Activated T-cell treated with anti-CD3 and anti-CD28 coated beads for 4 hours (primary cell): ENCODE measurements at places on chromosomes 1 and 21.

GRCh38 chr1:4984841-4985240 is 330.4 kb downstream of the AJAP1 start:
- DNase-seq, result no peak

DNA sequence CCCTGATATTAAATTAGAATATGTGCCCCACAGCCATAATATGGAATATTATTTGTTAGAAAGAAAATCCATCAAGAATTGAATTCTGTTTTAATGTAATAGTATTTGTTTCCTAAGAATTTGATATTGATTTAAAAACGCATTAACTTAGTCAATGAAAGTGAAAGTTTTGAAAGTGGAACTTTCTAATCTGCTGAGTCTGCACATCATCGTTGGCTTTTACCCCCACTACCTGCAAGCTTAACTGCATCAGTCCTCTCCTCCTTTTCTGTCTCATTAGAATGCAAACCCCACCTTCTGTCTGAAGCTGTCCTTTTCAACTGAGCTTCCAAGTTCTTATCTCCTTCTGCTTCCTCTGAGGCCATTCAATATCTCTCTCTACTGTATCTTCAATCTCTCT is 42.5 kb downstream of the XCL1 start:
- DNase-seq, result no peak

GRCh38 chr21:46604975-46605766 is at the start of gene S100B:
Gene S100B (minus strand): TSS chr21:46605082. CDS start chr21:46602415, 2,667 bp downstream.
- DNase-seq, result no peak

DNA sequence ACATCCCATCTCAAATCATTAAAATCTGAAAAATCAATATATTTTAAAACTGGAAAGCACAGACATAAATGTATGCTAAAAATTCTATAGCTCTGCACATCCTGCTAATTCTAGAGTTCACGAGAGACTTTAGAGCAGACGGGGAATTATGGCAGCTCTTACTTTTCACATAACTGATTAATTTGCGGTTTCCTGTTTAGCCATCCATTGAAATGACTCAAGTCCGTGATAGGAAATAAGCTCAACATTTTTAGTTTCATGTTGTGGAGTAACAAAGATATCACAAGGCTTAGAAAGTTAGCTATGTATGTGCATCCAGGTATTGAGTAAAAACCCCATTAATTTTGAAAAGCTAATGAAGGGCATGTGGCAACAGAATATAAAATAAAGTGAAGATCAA is 123.2 kb downstream of the SMYD2 start:
- no peak for DNase-seq

- DNase-seq, result no peak
Observed at GRCh38 chr1:117009132-117009531, 7.6 kb downstream of the CD101 start.

GRCh38 chr1:96553811-96554210 is 167.8 kb upstream of the PTBP2 start:
- DNase-seq, result no peak

DNA sequence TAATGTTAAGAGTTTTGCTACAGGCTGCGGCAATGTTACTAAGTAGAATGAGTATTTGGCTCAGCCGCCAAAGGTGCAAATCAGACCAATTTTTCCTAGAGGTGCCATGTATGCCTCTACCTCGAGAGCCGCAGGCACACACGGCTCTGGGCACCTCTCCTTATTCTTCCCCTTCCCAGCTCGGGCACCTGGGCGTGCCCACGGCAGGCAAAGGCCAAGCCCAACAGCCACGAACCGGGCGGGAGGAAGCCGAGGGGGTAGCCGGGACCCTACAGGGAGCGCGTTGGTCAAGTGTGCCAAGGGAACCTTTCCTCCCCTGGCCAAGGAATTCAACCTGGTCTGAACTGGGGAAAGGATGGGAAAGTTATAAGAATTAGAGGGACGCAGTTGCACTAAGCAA is 31.0 kb downstream of the LRRC3 start:
- DNase-seq, result no peak

- DNase-seq, result no peak
Observed at GRCh38 chr1:156926175-156926574, 5.7 kb downstream of the LRRC71 start.

DNA sequence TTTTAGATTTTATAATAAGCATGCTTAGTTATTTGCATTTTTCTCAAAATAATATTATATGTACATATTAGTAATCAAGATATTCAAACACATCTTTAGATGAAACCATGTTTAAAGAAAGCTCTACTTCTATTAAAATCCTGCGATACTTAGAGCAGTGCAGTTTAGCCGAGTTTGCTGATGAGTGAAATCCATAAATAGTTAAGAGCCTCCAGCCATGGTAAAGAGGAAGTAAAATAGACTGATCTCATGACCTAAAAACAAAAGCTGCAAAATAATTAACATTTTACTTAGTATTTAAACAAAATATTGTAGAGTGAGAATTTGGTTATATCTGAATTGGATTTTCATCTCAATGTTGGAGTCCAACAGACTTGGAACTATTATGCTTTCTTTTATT is 147.4 kb upstream of the NRIP1 start:
- DNase-seq, result no peak

DNA sequence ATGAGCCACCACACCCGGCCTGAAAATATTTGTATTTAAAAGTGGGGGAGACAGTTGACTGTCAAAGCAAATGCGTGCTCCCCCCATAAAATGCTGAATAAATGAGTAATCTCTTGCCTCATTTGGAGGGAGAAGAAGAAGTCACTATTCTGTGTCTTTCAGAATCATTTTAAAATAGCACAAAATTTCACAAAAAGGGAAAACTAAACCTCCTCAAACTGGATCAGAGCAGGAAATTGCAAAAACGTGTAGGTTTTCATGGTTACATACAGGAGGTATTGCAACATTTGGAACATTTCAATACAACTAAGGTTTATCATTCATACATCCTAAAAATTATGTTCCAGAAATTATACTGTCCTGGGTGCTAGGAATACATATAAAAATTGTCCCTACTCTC is 13.6 kb downstream of the MTF1 start:
- no peak for DNase-seq

- DNase-seq, result no peak
Observed at GRCh38 chr1:176858433-176858916, 306.0 kb downstream of the ASTN1 start.

- DNase-seq, result no peak
Observed at GRCh38 chr1:121586369-121587229, 401.8 kb downstream of the SRGAP2C start.

DNA sequence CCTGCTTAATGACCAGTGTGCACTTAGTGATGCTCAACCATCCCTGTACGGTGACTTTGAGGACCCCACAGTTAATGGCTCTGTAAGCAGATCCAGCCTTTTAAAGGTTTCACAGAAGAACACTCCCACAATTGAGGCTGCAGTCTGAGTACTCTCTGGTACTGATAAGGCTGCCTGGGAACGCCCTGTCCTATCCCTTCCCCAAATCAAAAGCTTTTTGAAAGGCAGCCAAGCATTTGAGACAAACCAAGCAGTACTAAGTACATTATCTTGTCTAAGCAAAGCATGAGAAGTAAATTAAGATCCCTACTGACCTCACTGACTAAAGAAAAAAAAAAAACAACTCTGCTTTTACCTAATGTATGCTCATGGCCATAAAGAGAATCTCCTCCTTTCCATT is 60.7 kb downstream of the SH3GLB1 start:
- DNase-seq, result no peak

DNA sequence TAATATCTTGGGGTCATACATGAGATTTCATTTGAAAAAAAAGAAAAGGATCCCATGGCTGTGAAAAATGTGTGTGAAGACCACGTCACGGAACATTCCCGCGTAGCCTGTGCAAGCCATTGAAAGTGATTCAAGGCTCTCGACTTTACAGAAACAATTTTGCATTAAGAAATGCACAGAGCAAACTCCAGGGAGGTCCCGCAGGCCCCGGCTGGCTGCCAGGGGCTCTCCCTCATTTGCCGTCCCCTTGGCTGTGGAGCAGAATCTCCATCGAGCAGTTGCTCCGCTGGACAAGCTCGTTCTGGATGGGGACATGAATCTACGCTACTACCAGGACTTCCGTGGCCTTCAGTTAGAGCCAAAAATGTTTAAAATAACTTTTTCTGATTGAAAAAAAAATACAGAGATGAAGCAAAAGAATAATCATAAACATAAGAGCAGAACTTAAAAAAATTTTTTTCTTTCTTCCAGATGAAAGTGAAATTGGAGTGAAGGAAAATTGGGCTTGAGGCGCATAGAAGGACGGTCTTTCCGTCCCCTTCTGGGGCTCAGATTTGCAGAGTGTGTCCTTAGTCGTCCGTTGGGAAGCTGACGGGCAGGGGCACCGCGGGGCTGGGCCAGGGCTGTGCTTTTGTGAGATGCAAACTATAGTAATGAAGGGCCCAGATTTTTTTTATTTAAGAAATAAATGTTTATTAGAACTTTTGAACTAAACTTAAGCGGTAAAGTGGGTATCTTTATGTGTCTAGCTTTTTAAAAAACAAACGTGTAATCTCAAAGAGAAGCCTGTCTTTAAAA is 68.1 kb upstream of the ARHGEF16 start:
- DNase-seq, result no peak

- no peak for DNase-seq
Observed at GRCh38 chr1:230103306-230104173, 36.5 kb downstream of the GALNT2 start.

DNA sequence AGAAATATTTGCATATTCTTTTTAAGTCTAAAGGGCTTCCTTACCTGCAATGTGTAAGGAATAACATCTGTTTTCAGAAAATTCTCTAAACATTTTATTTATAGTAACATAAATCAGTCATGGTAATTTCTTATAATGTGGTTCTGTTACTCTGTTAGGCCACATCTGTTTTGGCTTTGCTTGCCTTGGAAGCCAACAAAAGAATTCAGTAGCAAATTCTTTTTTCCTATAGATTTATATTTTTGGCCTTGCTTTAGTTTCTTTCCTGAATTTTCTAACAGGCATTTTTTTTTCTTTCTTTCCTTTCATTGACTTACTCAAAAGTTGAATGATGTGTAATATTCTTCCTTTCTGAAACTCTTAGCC is 72.2 kb downstream of the OSBPL9 start:
- no peak for DNase-seq

- DNase-seq, result no peak
Observed at GRCh38 chr1:235136111-235136510, 7.5 kb upstream of the TOMM20 start.

DNA sequence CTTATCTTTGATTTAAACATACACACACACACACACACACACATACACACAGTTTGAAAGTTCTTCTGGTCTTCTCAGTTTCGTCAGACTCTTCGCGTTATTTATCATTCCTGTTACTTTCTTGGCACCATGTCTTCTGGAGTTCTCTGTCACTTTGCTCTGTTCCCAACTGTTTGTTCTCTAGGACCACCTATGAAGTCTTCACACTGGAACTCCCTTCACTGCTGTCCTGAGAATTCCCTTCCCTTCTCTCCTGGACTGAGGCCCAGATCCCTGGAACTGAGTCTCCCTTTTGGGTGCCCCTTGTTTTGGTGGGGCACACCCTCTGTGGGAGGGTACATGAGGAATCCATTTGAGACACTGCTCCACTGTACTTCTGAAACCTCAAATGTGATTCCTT is 30.5 kb downstream of the ALG14 start:
- no peak for DNase-seq

DNA sequence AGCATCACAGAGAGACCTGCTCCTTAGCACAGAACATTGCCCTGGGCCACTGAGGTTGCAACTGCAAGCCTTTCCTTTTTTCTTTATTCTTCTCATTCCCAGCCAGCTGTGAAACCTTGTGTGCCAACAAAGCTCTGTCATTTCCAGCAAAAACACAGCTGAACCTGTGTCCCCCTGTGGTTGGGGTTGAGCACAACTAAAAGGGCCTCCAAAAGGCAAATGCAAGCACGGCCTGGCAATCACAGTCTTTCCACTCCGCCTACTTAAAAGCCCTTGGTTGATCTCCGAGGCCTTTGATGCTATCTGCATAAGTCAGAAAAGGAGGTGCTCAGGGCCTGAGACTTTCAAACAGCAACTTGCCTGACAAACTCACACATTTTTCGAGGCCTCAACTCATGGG is 32.7 kb downstream of the SUSD4 start:
- no peak for DNase-seq

DNA sequence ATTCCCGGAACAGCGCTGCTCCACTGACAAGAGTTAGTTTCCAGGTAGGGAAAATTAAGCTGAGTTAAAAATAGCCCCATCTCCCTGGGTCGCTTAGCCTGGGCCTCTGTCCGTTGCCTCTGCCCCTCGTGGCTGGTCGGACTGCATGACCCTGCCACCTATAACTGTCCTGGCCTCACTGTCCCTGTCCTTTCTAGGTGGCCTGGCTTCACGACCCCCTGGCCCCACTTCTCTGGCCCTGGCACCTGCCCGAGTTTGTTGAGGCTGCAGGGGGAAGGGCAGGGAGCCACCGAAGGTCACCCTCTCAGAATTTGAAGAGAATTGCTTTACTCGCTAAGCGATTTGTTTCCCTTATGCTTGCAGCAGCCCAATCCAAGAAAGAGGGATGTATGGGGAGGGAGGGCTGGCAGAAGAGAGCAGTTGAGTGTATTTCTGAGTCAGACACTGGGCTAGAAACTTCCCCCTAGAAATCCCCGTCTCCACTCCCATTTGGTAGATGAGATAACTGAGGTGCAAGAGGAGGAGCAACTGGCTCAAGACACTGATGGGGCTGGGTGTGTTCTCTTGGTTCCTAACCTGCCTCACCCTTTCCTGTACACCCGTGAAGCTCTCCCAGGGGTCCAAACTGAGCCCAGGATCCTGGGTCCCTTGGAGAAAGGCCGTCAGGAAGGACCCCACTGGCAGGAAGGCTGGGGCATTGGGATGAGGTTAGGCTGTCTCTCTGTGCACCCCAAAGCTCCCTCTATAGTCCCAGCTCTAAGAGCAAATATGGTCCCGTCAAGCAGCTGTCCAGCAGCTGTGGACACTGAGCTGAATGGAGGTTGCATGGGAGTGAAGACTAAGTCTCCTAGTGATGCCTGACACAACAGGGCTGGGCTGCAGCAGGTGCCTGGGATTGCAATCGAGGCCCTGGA is 2.9 kb upstream of the EDN2 start:
- no peak for DNase-seq

- DNase-seq, result no peak
Observed at GRCh38 chr1:229203030-229203751, 67.7 kb upstream of the RAB4A start.

DNA sequence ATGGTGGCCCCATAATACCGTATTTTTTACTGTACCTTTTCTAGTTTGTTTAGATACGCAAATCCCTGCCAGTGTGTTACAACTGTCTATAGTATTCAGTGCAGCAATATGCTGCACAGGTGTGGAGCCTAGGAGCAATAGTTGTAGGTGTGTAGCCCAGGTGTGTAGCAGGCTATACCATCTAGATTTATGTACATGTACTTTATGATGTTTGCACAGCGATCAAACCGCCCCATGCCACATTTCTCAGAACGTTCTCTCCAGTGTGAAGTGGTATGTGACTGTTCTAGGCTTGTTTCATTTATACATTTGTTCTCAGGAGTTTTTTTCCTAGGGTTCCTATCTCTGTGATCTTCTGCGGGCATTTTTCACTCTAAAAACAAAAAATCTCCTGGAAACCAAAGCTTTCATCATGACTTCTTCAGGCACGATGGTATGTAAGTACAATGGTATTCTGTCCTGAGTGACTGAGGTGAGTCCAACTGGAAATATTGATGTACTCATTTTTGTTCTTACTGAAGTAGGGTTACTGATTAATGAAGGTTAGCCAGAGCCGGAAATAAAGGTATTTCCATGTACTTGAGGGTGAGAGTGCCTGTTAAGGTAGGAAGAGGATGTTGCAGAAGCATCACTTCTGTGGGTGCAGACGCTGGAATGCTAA is 153.0 kb downstream of the GABPA start:
- DNase-seq, result no peak
